Peyer's patch (tissue), 4 donors: ENCODE measurements at places on chromosomes 2 and 18. TPM values are rescaled to one million over a fixed set of nuclear protein-coding genes. Genes with fewer than 3 reads are reported as not detected.

The ARMC9 gene
- 3.3 TPM for total RNA-seq

The PDE1A gene
- 2.1 TPM for total RNA-seq

The SERPINB7 gene
- total RNA-seq: not detected

The FAM161A gene
- total RNA-seq: 7.4 TPM

The FARSB gene
- 8.6 TPM for total RNA-seq

The SERPINB2 gene
- not detected for total RNA-seq

The AMER3 gene
- total RNA-seq: 1.1 TPM

The RFTN2 gene
- 0.47 TPM for total RNA-seq

The UGT1A10 gene
- total RNA-seq: 70.7 TPM

DNA sequence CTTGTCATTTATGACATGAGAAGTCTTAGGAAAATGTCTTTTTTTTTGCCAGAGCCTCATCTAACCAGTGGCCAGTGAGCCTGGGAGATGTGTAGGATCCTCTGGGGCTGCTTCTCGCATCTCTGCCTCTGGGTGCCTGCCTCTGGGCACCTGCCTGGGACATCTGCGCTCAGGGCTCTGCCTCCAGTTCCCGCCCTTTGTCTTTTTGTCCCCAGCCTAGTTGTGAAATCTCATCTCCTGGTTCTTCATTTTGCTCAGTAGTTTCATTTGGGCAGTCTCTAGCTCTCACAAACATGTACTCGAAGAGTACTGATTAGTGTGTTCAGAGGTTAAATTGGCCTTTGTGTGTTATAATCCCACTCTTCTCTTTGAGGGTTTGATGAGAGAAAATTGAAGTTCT lies 92.0 kb downstream of the LTBP1 start:
- no peaks in the 10 kb centered on the region for H3K27me3 ChIP-seq
- no peak overlapping the region for H3K4me3 ChIP-seq
- no peaks in the 10 kb centered on the region for H3K4me1 ChIP-seq

GRCh38 chr2:31137211-31138036 lies 816 bp downstream of the GALNT14 start:
- peaks cover 15% of the 10 kb centered on the region for H3K4me1 ChIP-seq
- no peaks in the 10 kb centered on the region for H3K27me3 ChIP-seq
- DNase-seq: no peak
- H3K36me3 ChIP-seq: no peaks in the 10 kb centered on the region

GRCh38 chr2:126315828-126316227 lies 340.1 kb upstream of the GYPC start:
- H3K27ac ChIP-seq: no peak overlapping the region
- DNase-seq: no peak
- H3K4me3 ChIP-seq: no peak overlapping the region
- H3K4me1 ChIP-seq: no peaks in the 10 kb centered on the region

DNA sequence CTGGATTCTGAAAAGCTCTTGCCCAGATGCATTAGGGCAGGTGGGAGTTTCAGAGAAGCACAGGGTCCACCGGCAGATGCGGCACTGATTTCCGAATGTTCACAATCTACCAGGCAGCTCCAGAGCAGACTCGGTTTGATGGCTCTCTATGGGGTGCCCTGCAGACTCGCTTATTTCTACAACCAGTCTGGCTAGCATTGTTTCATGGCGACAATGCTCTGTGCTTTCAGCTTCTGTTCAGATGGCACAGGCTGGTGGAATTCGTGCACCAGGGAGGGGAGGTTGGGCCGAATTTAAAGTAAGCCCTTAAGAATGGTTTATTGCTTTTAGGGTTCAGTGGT lies 9.9 kb downstream of the MYT1L start:
- H3K27ac ChIP-seq: no peak overlapping the region
- H3K4me3 ChIP-seq: no peak overlapping the region
- no peak for DNase-seq
- H3K4me1 ChIP-seq: no peaks in the 10 kb centered on the region
- H3K36me3 ChIP-seq: no peaks in the 10 kb centered on the region

- H3K36me3 ChIP-seq: no peaks in the 10 kb centered on the region
- H3K4me3 ChIP-seq: no peak overlapping the region
- H3K27ac ChIP-seq: no peak overlapping the region
- no peaks in the 10 kb centered on the region for H3K4me1 ChIP-seq
- no peaks in the 10 kb centered on the region for H3K27me3 ChIP-seq
These were observed 168.8 kb downstream of the TXNL1 start for GRCh38 chr18:56469582-56469981.

GRCh38 chr18:58310517-58310916 lies 266.5 kb downstream of the NEDD4L start:
- H3K36me3 ChIP-seq: no peaks in the 10 kb centered on the region
- no peak overlapping the region for H3K4me3 ChIP-seq
- H3K27me3 ChIP-seq: no peaks in the 10 kb centered on the region
- DNase-seq: peak; percentile 23
- no peaks in the 10 kb centered on the region for H3K4me1 ChIP-seq

DNA sequence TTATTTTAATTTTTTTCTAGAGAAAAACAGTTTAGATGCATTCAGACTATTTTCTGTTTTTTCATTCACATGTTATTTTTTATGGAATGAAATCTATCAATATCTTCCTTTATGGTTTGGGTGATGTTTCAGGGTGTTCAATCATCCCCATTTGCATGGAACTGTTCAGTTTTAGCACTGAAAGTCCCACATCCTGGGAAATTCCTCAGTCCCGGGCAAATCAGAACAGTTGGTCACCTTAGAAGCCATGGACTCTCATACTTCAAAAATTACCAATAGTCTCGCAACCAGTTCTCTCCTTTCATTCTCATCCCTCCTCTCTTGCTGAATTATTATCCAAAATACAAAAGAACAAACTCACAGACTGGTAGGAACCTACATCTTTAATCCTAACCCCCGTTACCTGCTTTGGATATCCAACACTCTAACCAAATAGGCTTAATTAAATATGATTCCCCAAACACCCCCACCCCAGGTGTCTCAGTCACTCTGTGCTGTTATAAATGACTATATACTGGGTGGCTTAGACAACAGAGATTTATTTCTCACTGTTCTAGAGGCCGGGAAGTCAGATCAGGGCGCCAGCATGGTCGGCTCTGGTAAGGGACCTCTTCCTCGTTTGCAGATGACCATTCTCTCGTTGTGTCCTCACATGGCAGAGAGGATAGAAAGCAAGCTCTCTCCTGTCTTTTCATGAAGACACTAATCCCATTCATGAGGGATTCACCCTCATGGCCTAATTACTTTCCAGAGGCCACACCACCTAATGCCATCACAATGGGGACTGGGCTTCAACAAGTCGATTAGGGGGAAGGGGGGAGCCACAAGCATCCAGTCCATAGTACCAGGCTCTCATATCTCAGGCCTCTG lies 57.7 kb upstream of the SLC1A4 start:
- DNase-seq: no peak
- no peak overlapping the region for H3K27ac ChIP-seq
- no peaks in the 10 kb centered on the region for H3K36me3 ChIP-seq
- no peaks in the 10 kb centered on the region for H3K27me3 ChIP-seq
- H3K4me3 ChIP-seq: peak overlapping the region; percentile 26

DNA sequence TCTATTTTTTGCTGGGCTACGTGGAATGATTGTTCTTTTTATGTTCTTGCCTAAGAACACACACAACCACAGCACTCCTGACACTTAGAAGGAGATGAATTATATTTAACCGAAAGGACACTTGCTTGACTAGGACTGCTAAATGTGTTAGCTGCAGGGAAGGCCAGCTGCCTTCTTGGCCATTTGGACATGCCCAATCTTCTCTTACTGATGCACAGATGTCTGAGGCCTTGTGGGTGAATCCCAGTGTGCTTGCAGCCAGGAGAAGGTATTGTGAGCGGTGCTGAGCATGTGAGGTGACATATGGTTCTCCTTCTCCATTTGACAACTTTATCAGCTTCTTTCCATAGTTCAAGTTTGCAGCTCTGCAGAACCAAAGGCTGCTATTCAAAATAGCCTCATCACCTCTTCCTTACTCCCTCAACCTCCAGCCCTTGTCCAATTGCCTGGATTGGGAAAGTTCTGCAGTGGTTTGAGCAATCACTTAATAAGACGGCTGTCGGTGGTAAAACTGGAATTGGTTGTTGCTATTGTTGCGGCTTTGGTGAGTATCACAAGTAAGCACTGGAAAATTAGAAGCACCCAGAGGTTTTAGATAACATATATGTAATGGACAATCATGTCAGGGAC lies 1113.3 kb downstream of the TSN start:
- no peaks in the 10 kb centered on the region for H3K36me3 ChIP-seq
- no peaks in the 10 kb centered on the region for H3K4me1 ChIP-seq
- no peaks in the 10 kb centered on the region for H3K27me3 ChIP-seq
- no peak for DNase-seq
- no peak overlapping the region for H3K4me3 ChIP-seq
- no peak overlapping the region for H3K27ac ChIP-seq

- no peaks in the 10 kb centered on the region for H3K36me3 ChIP-seq
- peak; percentile 44 for DNase-seq
- H3K4me3 ChIP-seq: no peak overlapping the region
These were observed 38.7 kb downstream of the REEP1 start for GRCh38 chr2:86298411-86299390.

DNA sequence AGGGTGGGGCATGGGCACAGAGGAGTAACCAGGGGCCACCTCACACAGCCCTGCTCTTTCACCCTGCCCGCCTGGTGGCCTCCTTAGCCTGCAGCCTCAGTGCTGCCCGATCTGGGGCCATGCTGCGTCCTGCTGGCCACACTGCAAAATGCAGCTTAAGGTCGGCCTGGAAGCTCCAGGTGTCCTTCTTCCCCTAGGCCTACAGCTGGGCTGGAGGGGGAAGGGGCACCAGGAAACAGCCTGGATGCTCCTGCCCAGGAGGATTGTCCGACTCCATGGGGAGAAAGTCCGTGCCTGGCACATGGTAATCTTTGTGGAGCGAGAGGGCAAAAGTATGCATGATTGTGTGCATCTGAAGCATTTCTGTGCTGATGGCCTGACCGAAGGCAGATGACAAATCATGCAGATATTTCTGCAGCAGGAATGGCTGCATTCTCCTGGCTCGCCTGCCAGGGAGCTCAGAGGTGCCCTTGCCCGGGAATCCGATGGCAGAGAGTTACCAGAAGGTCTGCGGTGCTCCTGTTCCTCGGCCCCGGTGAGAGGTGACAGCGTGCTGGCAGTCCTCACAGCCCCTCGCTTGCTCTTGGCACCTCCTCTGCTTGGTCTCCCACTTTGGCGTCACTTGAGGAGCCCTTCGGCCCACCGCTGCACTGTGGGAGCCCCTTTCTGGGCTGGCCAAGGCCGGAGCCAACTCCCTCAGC lies 12.8 kb upstream of the ALPP start:
- H3K36me3 ChIP-seq: no peaks in the 10 kb centered on the region
- no peak overlapping the region for H3K27ac ChIP-seq
- DNase-seq: no peak
- H3K4me3 ChIP-seq: no peak overlapping the region

DNA sequence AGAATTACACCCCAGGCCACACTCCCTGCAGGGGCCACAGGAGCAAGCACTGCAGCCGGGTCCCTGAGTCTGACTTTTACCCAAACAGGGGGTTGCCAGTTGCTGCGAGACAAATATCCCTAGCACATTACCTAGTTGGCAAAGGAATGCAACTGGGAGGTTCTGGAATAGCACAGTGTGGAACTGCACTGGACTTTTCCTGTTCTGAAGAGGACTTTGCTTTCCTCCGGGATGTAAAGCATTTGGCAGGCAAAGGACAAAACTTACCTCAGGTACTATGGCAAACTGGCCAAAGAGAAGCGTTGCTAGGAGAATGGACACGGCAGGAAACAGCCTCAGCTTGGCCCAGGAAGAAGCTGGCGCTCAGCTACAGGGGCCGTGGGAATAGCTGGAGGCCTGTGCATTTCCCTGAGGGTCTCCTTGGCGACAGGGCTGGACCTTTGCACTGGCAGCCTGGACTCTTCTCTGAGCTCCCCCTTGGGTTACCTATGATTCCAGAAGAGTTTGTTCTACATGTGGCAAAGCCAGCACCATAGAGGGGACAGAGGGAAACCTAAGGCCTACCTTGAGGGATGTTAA lies 45.0 kb downstream of the BCL11A start:
- H3K36me3 ChIP-seq: no peaks in the 10 kb centered on the region
- H3K27me3 ChIP-seq: no peaks in the 10 kb centered on the region
- H3K4me3 ChIP-seq: no peak overlapping the region
- H3K4me1 ChIP-seq: no peaks in the 10 kb centered on the region
- no peak for DNase-seq

DNA sequence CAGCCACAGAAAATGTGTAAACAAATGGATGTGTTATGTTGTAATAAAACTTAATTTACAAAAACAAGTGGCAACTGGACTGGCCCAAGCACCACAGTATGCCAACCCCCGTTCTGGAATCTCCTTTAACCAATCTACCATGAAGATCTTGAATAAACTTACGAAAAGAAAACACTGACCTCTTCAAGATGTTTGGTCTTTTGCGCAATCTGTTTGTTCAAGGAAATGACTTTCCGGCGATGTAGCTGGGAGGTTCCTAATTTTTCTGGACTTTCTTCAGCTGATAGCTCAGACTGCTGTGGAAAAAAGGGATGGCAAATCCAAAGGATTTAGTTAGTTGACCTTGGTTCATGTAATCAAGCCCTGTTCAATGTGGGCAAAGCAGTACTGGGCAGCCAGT lies 55.7 kb downstream of the CCDC93 start:
- no peaks in the 10 kb centered on the region for H3K27me3 ChIP-seq
- H3K4me1 ChIP-seq: no peaks in the 10 kb centered on the region
- H3K4me3 ChIP-seq: no peak overlapping the region
- peaks cover 63% of the 10 kb centered on the region for H3K36me3 ChIP-seq
- no peak for DNase-seq

- no peak for DNase-seq
- H3K4me1 ChIP-seq: peaks cover 19% of the 10 kb centered on the region
- no peaks in the 10 kb centered on the region for H3K36me3 ChIP-seq
These were observed 1.7 kb upstream of the SERPINE2 start for GRCh38 chr2:224040753-224041152.

DNA sequence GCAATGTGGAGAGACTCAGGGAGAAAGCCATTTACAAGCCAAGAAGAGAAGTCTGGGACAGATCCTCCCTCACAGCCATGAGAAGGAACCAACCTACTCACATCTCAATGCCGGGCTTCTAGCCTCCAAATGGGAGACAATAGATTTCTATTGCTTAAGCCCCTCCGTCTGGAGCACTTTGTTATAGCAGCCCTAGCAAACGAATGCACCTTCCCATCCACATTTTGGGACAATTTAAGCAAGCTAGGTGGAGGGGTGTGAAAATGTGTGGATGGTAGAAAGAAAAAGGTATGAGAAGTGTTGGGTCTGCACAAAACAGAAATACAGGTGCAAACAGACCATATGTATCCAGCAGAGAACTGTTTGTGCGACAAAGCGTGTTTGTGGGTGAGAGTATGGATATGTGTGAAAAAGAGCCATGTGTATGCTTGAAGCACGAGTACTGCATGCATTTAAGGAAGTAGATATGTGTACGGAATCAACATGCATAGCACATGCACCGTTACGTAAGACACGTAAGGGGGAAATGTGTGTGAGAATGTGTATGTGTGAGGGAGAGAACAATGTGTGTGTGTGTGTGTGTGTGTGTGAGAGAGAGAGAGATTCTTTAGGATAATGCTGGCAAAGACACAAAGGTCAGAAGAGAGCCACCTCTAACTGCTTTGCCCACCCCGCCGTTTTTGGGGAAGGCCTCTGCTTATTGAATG lies 13.1 kb upstream of the E2F6 start:
- no peak overlapping the region for H3K27ac ChIP-seq
- DNase-seq: no peak
- no peaks in the 10 kb centered on the region for H3K4me1 ChIP-seq
- no peak overlapping the region for H3K4me3 ChIP-seq
- peaks cover 14% of the 10 kb centered on the region for H3K27me3 ChIP-seq
- no peaks in the 10 kb centered on the region for H3K36me3 ChIP-seq

- H3K36me3 ChIP-seq: no peaks in the 10 kb centered on the region
- H3K4me1 ChIP-seq: no peaks in the 10 kb centered on the region
These were observed 56.4 kb downstream of the MERTK start for GRCh38 chr2:111954602-111955332.
